ENCODE measurements at places on chromosomes 16 and 17. TPM values are rescaled to one million over a fixed set of nuclear protein-coding genes. Genes with fewer than 3 reads are reported as not detected.

ALOX12B gene
- total RNA-seq = not detected

- H3K36me3 ChIP-seq = no peaks in the 10 kb centered on the region
- peaks cover 13% of the 10 kb centered on the region for H3K4me1 ChIP-seq
- H3K27ac ChIP-seq = no peak overlapping the region
- H3K27me3 ChIP-seq = no peaks in the 10 kb centered on the region
- no peak for DNase-seq
Measured at GRCh38 chr17:70060415-70060814, 14.6 kb upstream of the KCNJ16 start.

- no peak for DNase-seq
- no peak overlapping the region for H3K4me3 ChIP-seq
- H3K4me1 ChIP-seq = peaks cover 7% of the 10 kb centered on the region
- peaks cover 5% of the 10 kb centered on the region for H3K36me3 ChIP-seq
- H3K27me3 ChIP-seq = peaks cover 55% of the 10 kb centered on the region
Measured at GRCh38 chr17:49504369-49504768, 9.3 kb downstream of the NGFR start.

DNA sequence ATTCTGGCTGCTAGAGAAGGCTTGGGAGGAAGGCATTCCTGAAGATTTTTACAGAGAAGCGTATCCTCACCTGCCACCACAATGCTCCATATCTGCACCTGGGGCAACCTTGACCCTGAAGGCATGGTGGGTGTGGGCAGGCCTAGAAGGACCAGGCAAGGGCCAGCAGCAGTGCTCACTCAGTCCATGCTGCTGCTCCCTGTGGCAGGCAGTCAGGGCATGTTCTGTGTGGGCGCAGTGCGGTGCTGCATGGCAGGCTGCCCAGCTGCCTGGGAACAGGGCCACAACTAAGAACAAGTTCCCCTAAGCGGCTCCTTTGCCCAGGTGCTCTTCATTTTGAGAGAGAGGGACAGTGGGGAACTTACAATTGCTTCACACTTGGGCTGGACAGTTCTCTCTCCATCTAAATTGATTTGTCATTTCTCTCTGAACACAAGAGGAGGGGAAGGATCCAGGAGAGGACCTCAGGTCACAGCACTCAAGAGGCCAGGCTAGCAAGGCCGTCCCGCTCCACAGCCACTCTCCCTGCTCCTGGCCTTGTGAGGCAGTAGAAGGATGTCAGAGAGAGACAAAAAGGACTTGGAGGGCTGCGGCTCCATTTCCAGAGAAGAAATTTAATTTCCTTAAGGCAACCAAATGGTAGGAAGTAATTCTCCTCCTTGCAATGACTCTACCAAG lies 158.8 kb downstream of the AATF start:
- H3K4me1 ChIP-seq = peaks cover 7% of the 10 kb centered on the region
- H3K27me3 ChIP-seq = no peaks in the 10 kb centered on the region
- no peak for DNase-seq
- no peak overlapping the region for H3K4me3 ChIP-seq

- H3K4me3 ChIP-seq = no peak overlapping the region
- H3K4me1 ChIP-seq = no peaks in the 10 kb centered on the region
- DNase-seq = no peak
- peaks cover 2% of the 10 kb centered on the region for H3K27me3 ChIP-seq
- H3K27ac ChIP-seq = no peak overlapping the region
Measured at GRCh38 chr16:78057803-78058564, 35.6 kb downstream of the CLEC3A start.

Measured in chondrocyte (in vitro differentiated cells).